ENCODE measurements at places on chromosomes 16 and 17. TPM values are rescaled to one million over a fixed set of nuclear protein-coding genes. Genes with fewer than 3 reads are reported as not detected.
A peak's percentile ranks its signal among the peaks of the same experiment; 100 is the strongest.

Gene AMDHD2
- total RNA-seq: 31.1 TPM

DNA sequence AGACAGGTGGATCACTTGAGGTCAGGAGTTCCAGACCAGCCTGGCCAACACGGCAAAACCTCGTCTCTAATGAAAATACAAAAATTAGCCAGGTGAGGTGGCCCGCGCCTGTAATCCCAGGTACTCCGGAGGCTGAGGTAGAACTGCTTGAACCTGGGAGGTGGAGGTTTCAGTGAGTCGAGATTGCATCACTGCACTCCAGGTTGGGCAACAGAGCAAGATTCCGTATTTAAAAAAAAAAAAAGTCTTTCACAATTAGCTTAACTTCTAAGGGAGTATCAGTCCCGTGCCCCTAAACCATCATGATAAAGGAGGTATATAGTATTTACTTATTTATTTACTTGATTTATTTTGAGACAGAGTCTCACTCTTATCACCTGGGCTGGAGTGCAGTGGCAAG, 3.4 kb upstream of the MEFV start:
- DNase-seq: no peak

Gene CTF1
- 3.5 TPM for total RNA-seq

- DNase-seq: peak; percentile 47
These were observed 8.5 kb downstream of the SLFN12 start for GRCh38 chr17:35423761-35424160.

GRCh38 chr16:69654280-69654931, 72.0 kb downstream of the NQO1 start:
- DNase-seq: no peak

Gene SLC5A10
- not detected for total RNA-seq

Gene DHRS7C
- not detected for total RNA-seq

DNA sequence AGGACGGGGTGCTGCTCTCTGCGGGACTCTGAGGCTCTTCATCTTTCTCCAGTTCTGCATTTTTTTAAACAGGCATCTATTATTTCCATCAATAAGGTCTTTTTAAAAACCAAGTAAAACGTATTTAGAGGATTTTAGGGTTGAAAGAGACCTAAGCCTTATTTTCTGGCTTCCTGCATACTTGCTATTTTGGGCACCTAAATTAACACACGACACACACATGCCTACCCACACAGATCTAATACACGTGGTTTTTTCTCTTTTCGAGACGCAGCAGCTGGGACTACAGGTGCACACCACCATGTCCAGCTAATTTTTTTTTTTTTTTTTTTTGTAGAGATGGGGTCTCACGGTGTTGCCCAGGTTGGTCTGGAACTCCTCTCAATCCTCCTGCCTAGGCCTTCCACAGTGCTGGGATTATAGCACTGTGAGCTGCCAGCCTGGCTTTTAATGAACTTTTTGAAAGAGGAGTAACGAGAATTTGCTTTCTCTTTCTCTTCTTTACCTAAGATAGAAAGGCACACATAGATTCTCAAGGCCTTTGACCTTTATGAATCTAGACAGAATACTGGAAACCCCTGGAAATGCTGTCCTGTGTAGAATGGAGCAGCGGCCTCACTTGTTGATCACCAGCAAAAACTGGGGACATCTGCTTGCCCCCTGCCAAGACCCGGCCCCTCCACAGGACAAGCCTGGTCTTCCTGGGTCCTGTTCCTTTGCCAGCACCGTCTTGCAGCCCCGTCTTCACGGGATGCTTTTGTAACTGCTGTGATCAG, 13.8 kb downstream of the DNAAF8 start:
- no peak for DNase-seq

- no peak for DNase-seq
These were observed 10.0 kb upstream of the ZNF689 start for GRCh38 chr16:30620169-30620568.

DNA sequence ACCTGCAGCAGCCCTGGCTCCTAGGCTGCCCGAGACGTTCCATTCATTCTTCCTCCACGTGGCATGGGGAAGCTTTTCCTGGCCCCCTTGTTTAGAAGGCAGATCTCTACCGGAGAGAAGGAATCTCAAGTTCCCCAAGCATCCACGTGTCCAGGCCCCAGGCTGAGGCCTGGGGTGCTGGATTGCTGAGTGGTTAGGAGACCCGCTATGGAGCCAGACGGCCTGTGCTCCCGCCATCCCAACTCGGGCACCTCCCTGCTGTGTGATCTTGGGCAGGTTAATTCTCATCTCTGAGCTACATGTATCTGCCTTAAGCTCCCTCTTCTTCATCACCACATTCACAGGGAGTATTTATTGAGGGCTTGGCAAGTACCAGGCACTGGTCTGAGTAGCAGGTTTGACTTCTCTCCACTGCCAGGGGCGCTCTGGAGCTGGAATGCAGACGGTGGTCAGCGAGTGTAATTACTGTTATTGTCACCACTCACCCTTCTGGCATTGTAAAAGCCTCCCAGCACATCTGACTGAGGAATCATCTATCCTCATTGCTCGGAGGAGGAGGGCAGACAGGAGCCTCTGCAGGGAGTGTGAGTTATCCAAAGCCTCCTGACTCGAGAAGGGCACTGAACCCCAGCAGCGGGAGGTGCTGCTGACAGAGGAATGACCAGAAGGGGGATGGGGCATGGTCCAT, 1.1 kb upstream of the ADGRG1 start:
- DNase-seq: peak; percentile 55

DNA sequence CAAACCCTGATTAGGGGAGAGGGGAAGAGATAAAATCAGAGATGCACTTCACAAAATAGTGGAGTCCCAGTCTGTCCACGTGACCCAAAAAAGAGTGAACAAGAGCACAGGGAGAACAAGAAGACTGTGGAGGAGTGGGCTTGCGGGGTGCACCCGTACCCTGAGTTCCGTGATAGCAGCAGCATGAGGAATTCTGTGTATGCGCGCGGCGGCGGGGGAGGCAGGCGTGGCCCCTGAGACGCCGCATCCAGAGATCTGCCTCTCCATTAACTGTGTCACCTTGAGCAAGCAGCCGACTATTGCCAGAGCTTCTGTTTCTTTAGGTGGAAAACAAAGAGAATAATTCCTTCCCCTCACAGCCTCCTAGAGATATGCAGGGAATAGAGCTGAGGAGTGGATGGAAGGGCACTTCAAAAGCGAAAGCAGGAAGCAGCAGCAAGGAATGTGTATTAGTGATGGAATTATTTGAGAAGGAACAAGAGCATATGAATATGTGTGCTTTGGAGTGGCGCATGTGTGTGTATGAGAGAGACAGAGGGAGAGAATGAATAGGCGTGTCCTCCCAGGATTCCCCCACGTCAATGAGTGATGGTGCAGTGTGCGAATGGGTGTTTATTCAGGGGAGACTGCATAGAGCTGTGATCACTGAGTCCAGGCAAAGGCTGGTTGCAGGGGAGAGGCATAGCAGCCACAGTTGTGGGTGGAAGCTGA, 10.4 kb upstream of the SOX9 start:
- no peak for DNase-seq

DNA sequence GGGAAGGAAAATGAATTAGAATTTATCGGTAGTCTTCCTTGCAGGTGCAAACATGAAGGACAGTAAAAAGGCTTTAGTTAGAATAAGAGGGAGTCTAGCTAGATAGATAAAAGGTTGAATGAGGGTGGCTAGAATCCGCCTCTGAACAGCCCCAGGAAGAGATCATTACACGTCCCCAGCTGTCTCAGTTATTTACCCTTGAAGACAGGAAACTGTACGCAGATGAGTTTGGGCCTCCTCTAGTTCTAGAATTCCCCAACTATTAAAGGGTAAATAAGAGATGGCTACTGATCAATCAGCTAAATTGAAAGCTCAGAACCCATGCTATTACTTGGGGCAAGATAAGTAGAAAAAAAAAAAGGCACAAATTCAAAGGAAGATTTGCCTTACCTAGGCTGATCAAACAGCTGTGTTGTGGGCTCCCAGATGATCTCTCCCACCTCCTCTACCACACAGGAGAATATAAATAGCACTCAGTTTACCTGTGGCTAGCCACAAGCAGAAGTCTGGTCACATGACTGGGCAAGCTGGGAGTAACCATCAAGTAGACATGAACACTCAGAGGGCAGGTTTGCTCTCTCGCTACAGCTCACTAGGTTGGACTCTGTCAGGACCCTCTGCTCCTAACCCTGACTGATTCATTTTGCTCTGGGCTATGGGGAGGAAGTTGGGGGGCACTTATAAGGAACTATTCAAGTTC, 17.0 kb downstream of the FAM117A start:
- DNase-seq: no peak

GRCh38 chr17:43753493-43754129, 5.0 kb downstream of the SOST start:
- no peak for DNase-seq

DNA sequence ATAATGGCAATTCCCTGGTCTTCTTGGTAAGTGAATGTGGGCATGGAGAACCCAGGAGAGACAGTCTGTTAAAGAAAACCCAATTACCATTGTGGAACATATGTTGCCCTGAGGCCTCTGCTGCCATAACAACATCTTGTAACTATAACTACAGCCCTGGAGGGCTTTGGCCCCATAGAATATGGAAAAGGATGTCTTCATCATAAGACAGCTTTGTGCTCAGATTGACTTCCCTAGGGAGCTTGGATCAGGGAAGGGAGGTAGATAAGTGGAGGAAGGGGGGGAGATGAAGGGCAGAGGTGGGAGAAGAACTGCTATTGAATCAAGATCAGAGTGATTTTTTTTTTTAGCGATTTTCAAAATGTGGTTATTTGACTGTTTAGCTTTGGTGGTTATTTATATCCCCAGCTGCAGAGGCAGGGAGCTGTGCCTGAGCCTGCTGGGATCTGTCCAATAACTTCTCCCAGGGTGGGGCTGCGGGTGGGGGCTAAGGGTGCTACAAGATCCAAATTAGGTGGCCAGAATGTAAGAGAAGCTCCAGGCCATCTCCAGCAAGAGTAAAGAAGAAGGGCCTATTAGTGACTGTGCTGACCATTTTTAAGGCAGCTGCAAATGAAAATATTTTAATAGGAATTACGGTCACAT, 5.3 kb upstream of the KAT7 start:
- no peak for DNase-seq

Gene CLN3
- total RNA-seq: 17.1 TPM

Gene TMEM114
- total RNA-seq: not detected

Gene G6PC1
- not detected for total RNA-seq

- DNase-seq: no peak
These were observed 37.4 kb upstream of the NDRG4 start for GRCh38 chr16:58462499-58462996.

- peak; percentile 90 for DNase-seq
These were observed 1.9 kb upstream of the CPD start for GRCh38 chr17:30376621-30377452.

GRCh38 chr17:28331891-28332420, 3.3 kb downstream of the IFT20 start:
- no peak for DNase-seq

Gene CHD9
- total RNA-seq: 102 TPM

DNA sequence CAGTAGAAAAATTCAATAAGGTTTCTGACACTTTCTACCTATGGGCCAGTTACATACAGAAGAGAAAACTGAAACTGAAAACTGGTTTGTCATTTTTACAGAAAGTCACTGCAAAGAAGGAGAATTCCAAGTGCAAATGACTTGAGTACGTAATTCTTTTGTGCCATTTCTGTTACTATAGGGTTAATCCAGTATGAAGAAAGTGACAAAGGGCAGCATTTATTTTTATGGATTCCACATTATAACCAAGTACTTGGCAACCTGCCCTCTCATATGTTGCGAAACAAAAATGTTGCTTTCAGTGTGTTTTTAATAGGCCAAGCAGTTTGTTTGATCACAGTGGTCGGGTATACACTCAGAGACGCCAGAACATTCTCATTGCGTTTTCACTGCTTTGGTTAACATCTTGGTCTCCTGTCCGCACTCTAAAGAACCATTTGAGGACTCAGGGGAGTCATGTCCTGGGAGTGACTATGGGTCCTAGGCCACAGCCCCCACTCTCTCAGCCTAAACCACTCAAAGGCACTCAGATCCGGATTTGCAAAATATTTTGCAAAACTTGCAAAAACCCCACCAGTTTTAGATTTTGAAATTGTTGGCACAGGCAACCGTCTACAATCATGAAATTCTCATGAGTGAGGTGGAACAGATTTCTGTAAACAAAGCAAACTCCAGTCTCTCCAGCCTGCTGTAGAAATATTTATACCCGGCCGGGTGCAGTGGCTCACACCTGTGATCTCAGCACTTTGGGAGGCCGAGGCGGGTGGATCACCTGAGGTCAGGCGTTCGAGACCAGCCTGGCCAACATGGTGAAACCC, 15.4 kb upstream of the HELZ start:
- peak; percentile 94 for DNase-seq

- DNase-seq: no peak
These were observed 23.0 kb downstream of the ADGRG5 start for GRCh38 chr16:57565461-57565860.

- no peak for DNase-seq
These were observed 31.0 kb downstream of the PMM2 start for GRCh38 chr16:8828541-8829165.

DNA sequence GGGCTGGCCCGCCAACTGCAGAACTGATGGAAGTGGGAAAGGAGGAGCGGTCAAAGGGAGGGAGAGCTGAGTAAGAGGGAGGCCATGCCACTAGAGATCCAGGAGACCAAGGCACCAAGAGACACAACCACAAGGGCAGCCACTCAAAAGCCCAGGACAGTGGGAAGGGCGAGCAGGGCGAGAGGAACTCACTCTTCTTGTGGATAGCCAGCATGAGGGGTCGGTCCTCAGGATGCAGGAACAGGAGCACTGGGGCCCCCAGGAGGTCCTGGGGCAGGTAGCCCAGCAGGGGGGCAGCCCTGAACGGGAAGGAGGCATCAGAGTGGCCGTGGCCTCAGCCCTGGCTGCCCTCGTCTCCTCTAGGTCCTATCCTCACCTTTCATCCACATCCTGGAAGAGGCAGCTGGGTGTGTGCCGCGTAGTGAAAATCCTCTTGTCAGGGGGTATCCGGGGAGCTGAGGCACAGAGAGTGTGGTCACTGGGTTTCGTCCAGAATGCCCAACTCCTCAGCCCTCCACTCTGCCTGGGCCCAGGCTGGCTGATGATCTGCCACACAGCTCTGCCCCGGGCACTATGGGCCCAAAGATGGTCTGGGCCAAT, 4.3 kb downstream of the PER1 start:
- no peak for DNase-seq

GRCh38 chr16:4247460-4247784, 5.5 kb upstream of the SRL start:
- no peak for DNase-seq

GRCh38 chr17:33322063-33322462, 29.0 kb upstream of the ASIC2 start:
- no peak for DNase-seq

DNA sequence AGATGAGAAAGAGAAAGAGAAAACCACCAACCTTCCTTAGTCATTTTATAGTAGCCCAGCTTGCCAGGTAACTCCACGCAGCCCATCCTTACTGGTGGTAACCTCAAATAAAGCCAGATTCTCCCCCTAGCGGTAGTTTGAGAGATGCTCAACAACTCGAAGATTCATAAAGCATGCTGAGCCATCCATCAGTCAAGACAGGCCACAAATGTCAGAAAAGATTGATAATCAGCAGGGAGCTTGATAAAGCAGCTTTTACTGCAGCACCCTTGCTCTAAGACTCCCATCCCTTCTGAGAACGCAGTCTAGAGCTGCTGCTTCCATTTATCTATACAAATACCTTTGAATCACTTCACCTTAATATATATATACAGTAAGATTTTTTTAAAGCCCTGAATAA, 451.5 kb upstream of the HSBP1 start:
- peak; percentile 63 for DNase-seq

Gene CCDC102A
- 11.6 TPM for total RNA-seq

Measured in fibroblast of villous mesenchyme (primary cell).